ENCODE measurements at places on chromosomes 3 and 15.

DNA sequence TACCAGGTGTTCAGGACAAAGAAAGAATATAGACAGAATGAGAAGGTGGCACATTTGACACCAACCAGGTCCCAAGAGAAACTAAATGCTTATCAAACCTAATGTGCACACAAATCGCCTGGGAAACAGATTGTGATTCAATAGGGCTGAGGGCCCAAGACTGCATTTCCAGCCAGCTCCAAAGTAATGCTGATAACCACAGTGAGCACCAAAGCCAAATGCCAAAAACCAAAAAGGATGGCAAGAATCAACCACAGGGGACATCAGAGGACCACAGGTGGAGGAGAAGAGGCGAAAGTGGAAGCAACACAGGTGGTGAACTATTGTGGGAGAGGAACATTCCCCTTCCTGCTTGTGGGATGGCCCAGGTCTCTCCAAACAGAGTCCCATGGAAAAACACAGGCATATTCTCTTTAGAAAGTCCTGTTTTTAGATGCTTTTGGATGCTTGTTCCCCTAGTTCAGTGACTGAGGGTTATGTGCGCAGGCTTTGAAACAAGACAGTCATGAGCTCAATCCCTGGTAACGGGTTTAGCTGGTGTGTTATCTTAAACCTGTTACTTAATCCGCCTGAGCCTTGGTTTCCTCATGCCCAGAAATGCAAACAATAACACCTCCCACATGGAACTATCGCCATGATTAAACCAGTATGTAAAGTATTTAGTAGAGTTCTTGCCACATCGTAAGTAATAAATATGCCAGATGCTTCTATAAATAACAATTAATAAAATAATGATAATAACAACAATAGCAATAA, 241.7 kb downstream of the ATP8B4 start:
- peak overlapping the region; percentile 21 for H3K27ac ChIP-seq
- H3K4me3 ChIP-seq, result no peak overlapping the region
- no peaks in the 10 kb centered on the region for H3K36me3 ChIP-seq
- H3K27me3 ChIP-seq, result no peaks in the 10 kb centered on the region
- no peaks in the 10 kb centered on the region for H3K4me1 ChIP-seq
- DNase-seq, result no peak

DNA sequence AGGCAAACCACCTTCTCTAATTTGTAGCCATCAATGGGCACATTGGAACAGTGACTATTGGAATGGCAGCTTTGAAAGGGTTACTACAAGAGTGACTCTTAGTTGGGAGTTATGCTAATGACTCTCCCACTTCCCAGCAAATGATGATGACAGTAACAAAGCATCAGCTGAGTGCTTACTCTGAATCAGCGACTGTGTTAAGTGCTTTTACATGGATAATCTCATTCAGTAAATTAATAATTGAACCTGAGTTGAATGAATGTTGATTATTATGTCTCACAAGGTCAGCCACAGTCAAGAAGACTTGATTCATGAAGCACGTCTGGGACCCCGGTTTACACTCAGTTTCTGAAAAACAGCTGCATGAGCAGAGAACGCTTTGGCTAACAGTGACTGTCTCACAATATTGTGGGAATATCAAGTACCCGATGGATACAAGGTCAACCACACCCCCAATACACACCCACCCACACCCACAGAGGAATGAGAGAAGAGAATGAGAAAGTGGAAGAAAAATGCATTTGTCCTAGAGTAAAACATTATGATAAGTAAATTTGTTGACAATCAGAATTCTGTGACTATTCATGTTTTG, 242.0 kb upstream of the FEZF2 start:
- no peaks in the 10 kb centered on the region for H3K36me3 ChIP-seq
- no peaks in the 10 kb centered on the region for H3K4me1 ChIP-seq
- H3K4me3 ChIP-seq, result no peak overlapping the region

DNA sequence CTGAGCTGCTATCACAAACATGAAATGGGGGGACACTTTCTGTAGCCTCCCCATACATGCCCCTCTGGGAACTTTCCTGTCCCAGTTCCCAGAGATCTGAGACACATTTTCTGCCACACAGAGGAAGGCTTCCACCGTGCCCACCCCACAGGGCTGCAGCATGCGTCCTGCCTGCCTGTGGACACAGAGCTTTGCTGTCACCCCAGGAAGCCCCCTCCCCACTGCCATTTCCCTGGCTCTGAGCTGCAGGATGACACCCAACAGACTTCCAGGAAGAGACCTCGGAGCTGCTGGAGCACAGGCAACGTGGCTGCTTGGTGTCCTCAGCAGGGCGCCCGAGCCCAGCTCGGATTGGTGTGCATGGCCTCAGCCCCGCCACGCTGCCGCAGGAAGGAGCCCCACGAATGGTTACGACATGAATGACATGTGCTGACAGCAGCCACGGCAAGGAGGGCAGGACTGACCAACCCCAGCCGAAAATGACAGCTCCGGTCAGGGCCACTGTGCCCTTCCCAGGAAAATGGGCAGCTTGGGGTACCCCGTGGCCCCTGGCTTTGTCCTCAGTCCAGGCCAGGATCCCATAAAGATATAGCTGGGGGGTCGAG, 81.3 kb downstream of the VGLL4 start:
- no peak overlapping the region for H3K4me3 ChIP-seq
- peak overlapping the region; percentile 42 for H3K27ac ChIP-seq
- no peaks in the 10 kb centered on the region for H3K27me3 ChIP-seq
- H3K36me3 ChIP-seq, result peaks cover 4% of the 10 kb centered on the region

DNA sequence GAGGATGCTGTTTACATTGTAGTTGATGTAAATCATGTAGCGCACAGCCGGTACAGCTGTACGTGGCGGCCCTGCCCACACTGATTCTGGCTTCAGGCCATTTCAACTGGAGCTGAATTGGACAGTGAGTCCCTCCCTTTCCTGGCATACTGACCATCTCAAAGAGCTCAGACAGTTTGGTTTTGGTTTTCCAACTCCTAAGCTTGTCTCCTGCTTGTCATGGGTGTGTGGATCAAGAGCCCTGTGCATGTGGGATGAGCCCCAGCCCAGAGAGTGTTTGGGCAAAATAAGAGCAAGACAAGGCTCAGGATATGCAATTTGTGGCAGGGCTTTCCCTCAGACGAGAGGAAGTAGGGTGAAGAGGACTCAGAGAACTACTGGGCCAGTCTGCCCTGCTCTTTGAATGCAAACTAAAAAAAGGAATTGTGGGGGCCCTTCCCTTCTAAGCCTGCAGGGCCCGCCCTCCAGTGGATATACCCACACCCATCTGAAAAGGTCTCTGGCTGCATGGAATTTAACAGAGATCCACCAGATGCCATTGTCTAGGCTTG, 13.3 kb downstream of the ITGA11 start:
- H3K27ac ChIP-seq, result no peak overlapping the region
- H3K27me3 ChIP-seq, result peaks cover 23% of the 10 kb centered on the region
- no peaks in the 10 kb centered on the region for H3K4me1 ChIP-seq
- H3K36me3 ChIP-seq, result no peaks in the 10 kb centered on the region
- no peak overlapping the region for H3K4me3 ChIP-seq

DNA sequence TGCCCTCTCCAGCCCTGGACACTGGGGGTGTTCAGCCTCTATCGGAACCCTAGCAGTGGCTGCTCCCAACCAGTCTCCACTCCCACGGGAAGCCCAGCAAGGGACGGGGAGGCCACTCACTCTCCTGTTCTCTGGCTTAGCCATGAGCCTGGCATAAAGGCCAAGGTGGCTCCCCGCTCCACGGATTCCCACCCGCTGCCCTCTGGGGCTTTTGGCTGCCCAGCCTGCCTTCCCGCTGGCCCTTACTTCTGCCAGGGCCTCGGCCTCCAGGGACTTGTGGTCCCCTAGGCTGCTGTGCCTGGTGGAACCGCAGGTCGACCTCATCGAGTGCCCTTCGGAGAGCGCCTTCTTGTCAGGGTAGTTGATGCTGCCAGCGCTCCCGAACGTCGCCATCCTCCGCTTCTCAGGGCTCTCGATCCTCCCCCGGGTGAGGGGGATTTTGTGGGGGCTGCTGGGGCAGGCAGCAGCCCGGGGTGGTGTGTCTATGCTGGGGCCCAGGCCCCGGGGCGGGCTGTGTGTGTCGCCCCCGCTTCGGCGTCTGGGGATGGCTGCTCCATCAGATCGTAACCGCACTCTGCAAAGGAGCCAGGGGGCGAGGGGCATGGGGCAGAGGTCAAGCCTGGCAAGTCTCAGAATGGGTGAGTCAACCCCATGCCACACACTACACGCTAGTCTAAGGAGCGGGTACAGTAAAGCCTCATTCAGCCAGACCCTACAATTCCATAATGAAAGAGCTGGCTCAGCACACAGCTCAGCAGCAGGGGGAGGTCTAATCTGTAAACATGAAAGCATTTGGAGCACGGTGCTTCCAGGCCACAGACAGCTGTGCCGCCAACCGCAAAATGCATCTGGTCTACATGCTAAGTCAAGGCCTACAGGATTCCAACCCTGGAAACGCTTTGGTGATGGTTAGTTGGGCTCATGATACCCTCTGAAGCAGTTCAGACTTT, 27.3 kb upstream of the RAD18 start:
- H3K4me1 ChIP-seq, result no peaks in the 10 kb centered on the region
- DNase-seq, result no peak
- no peaks in the 10 kb centered on the region for H3K36me3 ChIP-seq

DNA sequence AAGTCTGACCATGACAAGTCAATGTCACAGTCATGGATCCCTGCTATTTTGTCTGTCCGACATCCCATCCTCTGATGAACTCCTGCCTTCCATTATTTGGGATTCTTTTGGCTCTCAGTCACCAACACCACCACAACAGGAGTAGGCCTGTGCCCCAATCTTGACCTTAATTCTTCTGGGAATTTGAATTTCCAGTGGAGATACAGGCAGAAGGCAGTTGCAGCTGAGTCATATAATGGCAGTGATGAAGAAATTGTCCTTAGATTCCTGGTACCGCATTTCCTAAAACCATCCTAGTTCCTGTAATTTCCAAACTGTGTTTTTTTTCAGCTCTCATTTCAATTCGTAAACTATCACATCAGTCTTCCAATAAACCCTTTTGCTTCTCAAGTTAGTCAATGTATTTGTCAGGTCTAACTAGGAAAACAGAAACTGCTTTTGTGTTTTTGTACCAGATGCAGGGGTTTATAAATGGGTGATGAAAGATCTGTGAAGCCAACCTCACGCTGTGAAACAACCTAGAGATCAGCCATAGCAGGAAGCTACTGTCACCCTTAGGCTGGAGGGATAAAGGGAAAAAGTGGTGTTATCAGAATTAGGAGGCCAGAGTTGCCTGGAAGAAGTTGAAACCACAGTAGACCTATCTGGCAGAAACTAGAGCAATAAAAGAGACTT, 126.3 kb upstream of the TMEM108 start:
- H3K4me1 ChIP-seq, result no peaks in the 10 kb centered on the region
- DNase-seq, result no peak
- no peak overlapping the region for H3K27ac ChIP-seq
- H3K36me3 ChIP-seq, result no peaks in the 10 kb centered on the region

GRCh38 chr3:64028754-64029153, 5.5 kb upstream of the PSMD6 start:
- DNase-seq, result no peak
- peak overlapping the region; percentile 83 for H3K27ac ChIP-seq
- H3K36me3 ChIP-seq, result no peaks in the 10 kb centered on the region
